Stimulated activated CD4-positive, alpha-beta T cell treated with anti-CD3 and anti-CD28 coated beads, Interleukin-12 subunit alpha, Interleukin-12 subunit beta, amount 100 ng/mL, for 24 hours (primary cell): ENCODE measurements at places on chromosomes 3 and 15.

- DNase-seq: no peak
Measured at GRCh38 chr15:41952013-41952563, 20.3 kb downstream of the EHD4 start.

DNA sequence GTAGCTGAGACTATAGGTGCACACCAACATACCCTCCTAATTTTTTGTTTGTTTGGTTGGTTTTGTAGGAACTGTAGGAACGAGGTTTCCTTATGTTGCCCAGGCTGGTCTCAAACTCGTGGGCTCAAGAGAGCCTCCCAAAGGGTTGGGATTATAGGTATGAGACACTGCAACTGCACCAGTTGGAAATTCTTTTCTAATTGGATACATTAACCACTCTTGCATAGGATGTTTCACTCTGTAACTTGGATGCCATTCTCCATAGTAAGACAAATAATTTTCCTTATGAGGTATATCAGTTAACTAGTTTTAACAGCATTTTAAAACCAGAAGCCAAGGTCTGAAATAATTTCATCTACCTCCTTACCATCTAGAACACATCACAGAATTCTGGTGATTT lies 6.7 kb upstream of the ALCAM start:
- DNase-seq: no peak

GRCh38 chr15:39061952-39062464 lies 497.4 kb upstream of the RASGRP1 start:
- DNase-seq: no peak

DNA sequence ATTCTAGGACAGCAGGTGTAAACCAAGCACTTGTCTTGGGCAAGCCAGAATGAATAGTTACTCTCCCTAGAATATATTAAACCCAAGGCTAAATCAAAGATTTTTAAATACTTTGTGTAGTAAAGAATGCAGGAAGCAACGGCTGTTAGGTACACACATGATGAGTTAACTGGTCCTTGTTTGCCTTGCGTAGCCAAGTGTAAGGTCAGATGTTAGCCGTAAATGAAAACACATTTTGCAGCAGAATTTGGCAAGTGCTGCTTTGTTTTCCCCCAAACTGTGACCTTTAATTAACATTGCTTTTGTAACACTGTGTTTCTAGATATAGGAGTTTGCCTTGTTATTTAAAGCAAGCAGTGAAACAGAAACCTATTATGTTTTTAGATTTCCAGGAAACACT lies 368.7 kb downstream of the IL5RA start:
- DNase-seq: no peak

GRCh38 chr3:158912188-158912587 lies 110.3 kb downstream of the MFSD1 start:
- DNase-seq: no peak

- DNase-seq: no peak
Measured at GRCh38 chr15:75307778-75308390, 25.2 kb downstream of the GOLGA6D start.

DNA sequence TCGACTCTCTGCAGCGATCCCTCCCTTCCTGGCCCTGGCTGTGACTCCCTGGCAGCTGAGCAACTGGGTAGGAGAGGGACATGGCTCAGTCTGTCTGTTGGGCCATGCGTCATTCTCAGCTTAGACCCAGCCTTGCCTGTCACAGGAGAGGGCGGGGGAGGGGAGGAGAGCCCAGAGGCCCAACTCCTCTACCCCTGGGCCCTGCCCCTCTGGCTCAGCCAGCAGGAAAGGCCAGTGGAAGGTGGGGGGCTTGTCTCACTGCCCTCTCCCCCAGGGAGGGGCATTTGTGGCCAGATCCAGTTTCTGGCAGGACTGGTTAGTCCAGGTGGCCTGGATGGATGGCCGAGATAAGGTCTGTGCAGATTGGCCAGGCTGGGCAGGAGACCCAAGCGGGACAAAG lies 31.6 kb downstream of the DNAJB8 start:
- DNase-seq: no peak

DNA sequence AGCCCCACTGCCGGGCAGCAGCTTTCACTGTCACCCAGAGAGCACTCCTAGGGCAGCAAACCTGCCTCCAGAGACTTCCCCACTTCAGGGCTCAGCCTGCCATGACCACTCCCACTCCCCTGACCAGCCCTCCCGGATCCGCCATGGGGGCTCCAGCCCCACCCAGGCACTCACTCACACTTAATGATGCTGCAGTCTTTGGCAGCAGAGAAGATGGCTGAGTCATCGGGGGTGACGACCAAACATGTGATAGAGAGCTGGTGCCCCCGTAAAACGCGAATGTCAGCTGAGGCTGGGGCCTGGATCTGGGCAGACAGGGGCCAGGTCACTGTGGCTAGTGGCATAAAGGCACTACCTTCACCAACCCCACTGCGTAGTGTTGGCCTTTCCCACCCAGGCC lies 4.7 kb downstream of the RRP9 start:
- no peak for DNase-seq

- no peak for DNase-seq
Measured at GRCh38 chr3:15645740-15646501, 44.4 kb downstream of the BTD start.

DNA sequence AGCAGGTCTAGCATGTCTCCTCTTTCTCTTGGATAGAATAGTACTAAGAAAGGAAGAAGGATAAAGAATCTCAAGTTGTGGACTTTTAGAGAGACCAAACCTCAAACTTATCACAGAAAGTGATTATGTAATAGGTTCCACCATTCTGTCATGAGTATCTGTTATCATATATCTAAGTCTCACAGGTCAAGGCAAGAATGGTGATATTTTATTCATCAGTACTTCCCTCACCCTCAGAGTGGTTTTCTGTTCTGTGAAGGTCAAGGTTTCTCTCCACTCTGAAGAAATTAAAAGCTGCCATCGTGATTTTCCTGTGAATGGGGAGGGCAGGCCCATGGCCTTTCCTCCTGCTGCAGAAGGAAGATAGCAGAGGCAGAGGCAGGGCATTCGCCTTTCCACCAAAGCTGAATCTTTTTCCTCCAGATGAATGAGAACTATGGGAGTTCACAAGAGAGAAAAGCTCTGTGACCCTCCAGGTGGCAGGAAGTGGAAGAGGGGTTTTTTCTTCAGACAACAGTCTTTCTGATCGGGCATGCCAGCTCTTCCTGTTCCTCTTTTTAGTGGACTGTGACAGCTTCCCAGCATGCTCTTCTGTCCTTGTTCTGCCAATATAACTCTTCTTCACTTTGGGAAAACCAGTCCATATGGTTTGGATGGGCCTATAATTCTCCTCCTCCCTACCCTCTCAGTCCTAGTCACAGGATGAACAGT lies 37.1 kb upstream of the CCK start:
- DNase-seq: no peak

DNA sequence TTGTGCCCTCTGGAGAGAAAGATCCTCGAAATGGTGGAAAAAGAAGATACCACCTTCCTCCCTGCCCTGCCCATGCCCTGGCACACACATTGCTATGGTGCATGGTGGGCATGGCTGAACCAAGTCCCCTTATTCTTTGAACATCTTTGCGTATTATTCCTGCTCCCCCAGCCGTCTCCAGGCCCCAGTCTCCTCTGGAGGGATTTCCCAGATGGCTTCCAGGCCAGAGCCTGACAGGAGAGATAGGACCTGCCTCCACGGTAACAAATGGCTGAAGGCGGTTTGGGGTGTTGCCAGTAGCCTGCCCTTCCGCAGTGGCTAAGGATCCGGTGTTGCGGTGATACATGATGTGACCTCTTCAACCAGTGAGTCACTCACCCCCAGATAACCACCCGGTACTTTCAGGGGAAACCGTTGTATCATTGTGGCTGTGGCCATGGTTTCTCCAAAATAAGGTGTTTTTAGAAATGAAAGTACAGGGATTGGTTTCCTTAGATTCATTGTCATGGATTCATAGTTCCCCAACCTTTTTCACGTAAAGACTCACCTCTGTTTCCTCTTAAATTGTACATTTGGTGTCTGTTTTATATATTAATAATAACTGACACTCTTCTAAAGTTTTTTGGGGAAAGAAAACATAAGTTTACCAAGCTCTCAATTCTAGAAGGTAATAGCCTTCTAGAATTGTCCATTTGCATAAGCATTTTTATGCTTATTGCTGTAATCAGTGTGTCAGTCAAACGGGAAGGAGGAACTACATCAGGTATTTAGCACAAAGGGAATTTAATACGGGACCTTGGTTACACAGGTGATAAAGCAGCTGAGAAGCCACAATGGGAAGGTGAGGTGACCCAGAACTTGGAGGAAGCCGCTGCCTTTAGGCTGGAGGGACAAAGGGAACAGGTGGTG lies 25.9 kb downstream of the SMAD3 start:
- DNase-seq: peak; percentile 61

GRCh38 chr15:70752193-70752635 lies 11.1 kb downstream of the UACA start:
- DNase-seq: no peak

GRCh38 chr3:194890091-194890490 lies 204.4 kb downstream of the FAM43A start:
- DNase-seq: no peak

- DNase-seq: no peak
Measured at GRCh38 chr3:156727519-156728205, 53.3 kb downstream of the TIPARP start.

DNA sequence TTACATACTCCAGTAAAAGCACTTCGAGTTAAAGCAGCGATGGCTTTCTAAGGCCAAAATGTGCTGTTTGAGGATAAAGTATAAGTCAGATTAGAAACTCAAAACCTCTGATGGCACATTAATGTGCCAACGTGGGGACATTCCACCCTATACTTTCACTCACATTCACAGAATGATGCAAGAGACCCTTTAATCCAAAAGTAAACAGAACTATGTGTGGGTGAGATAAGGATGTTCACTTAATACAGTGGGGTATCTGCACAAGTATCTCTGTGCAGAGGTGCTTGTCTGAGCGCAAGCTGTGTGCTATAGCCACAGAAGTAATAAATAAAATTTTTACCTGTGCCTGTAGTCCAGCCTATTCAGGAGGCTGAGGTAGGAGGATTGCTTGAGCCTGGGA lies 100.3 kb upstream of the CHL1 start:
- no peak for DNase-seq

GRCh38 chr3:161266731-161267150 lies 45.6 kb downstream of the NMD3 start:
- no peak for DNase-seq

DNA sequence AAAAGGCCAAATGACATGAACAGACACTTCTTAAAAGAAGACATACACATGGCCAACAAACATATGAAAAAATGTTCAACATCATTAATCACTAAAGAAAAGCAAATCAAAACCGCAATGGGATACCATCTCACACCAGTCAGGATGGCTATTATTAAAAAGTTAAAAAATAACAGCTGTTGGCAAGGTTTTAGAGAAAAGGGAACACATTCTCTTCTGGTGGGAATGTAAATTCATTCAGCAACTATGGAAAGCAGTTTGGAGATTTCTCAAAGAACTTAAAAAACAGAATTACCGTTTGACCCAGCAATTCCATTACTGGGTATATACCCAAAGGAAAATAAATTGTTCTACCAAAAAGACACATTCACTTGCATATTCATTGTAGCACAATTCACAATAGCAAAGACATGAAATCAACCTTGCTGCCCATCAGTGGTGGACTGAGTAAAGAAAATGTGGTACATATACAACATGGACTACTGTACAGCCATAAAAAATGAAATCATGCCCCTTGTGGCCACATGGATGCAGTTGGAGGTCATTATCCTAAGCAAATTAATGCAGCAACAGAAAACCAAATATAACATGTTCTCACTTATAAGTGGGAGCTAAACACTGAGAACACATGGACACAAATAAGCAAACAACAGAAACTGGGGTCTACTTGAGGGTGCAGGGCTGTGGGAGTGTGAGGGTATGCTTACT lies 190.7 kb upstream of the MCTP2 start:
- no peak for DNase-seq

GRCh38 chr3:129690406-129690805 lies 83.9 kb upstream of the PLXND1 start:
- no peak for DNase-seq

DNA sequence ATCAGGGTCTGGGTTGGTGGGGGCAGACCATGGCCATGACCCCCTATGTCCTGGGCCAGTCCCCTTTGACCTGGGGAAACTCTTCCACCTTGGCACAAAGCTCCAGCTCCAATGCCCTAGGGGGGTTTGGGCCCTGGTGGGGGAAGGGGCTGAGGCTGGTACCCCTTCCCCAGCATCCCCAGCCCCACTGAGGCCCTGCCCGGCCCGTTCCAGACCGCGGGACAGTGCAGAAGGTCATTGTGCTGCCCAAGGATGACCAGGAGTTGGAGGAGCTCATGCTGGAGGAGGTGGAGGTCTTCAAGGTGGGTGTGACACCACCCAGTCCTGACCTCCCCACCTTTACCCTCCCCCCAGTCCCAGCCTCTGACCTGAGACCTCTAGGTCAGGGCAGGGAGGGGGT lies 6.2 kb upstream of the GNAT1 start:
- no peak for DNase-seq
